Activated CD4-positive, CD25-positive, alpha-beta regulatory T cell (primary cell): ENCODE measurements at places on chromosomes 7 and 10.
A peak's percentile ranks its signal among the peaks of the same experiment; 100 is the strongest.

- no peak for DNase-seq
These were observed 447.6 kb upstream of the NFE2L3 start for GRCh38 chr7:25704413-25704812.

DNA sequence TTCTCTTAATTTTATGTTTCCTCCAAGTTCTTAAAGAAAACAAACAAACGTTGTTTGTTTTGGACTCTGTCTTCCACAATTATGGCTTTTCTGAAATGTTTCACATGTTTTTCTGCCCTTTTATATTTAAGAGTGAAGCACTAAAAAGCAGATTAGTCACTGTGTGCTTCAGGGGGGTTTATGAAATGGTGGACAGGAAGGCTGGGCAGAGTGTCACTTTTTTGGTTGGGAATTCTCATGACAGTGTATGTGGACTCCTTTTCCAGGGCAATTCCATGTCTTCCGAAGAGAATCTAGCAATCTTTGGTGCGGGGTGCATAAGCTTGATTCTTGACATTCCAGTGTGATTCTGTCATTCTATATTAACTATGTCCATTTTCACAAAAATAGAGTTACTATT is 669.4 kb downstream of the PARD3 start:
- no peak for DNase-seq

DNA sequence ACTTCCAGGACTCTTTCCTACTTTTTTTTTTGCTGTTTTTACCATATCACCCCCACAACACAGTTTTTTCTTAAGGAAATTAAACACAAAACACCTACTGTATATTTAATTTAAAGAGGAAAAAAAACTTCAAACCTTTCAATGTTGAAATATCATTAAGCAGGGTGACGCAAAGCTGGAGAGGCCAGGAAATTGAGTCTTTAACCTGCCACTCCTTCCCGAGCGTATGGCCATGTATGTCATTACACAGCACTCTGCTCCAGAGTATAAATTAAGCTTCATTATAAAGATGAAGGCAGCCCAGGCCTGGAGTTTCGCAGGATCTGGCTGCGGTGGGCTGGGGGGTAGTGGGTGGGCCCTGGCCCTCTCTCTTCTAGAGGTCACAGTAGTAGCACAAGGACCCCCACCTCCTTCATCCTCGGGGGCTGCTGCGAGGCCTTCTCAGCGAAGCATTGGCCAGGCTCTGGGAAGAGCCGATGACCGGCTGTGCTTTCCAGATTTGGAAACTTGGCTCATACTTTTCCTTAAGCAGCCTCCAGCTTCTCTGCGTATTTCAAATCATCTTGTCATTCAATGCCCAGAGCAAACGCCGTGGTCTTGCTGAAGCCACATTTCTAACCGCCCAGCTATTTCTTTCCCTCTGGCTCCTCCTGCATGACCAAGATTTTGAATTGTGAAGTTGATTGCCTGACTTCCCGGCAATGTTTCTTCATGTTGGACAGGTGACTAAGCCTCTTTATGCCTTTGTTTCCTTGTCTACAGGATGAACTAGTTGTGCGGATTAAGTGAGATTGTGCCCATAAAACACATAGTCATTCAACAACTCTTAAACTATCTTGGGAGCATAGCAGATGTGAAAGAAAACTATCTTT is 765.1 kb downstream of the SUGCT start:
- DNase-seq = no peak

DNA sequence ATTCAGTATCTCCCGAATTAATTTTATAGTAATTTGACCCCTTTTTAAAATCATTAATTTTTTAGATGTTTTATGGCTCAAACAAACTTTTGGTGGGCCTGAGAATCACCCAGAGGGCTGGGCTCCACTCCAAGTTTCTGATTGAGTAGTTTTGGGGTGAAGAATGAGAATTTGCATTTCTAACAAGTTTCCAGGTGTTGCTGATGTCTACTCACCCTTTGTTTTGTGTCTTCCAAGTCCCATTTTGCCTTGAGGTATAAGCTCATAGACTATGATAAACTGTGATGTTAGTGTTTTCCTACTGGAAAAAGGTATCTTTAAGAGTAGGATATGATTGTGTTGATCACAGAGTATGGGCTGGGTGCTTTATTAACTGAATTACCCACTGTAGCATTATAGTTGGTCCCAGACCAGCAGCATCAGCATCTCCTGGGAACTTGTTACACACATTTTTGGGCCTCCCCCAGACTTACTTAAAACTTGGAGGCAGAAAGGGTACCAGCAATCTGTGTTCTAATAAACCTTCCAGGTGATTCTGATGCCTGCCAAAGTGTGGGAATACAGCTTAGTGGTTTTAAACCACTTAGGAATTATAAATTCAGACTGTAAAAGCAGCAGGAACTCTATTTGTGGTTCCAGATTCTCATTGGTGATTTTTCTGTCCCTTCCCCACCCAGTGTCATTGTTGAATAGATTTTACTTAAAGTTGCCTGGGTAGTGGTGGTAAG is 19.1 kb downstream of the ZNRF2 start:
- DNase-seq = no peak

- no peak for DNase-seq
These were observed 165.9 kb upstream of the VIPR2 start for GRCh38 chr7:159310457-159311171.

GRCh38 chr10:54656643-54657042 is 144.4 kb downstream of the PCDH15 start:
- DNase-seq = no peak

DNA sequence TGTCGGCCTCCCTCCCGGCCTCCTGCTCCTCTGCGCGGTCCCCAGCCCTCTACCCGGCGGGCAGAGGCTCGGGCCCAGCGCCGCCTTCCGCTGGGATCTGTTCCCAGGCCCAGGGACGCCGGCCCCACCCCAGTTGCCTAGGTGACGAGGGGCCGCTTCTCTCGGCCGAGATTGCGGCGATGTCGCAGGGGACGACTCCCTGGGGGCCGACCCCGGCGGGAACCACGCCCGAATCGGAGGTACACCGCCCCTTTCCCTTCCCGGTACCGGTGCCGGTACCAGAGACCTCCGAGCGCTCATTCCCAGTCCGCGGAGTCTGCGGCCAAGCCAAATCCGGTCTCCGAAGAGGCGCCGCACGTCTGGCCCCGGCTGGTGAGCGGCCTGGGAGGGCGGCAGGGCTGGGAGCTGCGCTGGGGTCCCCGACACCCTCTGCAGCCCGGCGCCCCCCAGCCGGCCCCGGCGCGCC is at the start of gene CABCOCO1:
Gene CABCOCO1, plus strand, starts transcription at position 136 of the 466 bp plus-strand sequence. Its CDS starts 44 bp downstream, at position 180.
- DNase-seq = no peak

DNA sequence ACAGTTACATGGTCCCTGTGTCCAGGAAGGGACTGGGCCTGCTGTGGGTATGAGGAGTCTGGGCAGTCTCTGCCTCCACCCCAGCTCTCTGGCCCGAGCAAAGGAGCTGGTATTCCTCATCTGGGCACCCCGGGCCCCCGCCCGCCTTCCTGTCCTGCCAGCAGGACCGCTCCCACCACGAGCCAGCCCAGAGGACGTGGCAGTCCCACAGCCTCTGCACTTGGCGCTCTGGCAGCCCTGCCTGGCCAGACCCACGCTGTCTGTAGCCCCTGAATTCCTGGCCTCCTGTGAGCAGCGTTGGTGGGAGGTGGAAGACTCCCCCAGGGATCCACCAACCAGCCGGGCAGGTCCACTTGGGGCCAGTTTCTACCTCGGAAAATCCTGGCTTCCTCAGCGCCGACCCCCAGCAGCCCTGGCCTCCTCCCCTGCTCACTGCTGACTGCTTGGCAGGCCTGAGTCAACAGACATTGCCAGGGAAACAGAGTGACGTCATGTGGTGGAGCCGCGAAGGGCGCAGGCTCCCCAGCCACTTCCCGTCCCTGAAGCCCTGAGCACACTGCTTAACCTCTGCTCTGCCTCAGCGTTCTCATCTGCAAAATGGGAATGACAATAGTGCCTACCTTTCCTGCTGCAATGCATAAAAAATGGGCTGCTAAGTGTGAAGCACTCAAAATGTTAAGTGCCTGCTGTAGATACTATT is 21.6 kb upstream of the LIMK1 start:
- peak; percentile 27 for DNase-seq

DNA sequence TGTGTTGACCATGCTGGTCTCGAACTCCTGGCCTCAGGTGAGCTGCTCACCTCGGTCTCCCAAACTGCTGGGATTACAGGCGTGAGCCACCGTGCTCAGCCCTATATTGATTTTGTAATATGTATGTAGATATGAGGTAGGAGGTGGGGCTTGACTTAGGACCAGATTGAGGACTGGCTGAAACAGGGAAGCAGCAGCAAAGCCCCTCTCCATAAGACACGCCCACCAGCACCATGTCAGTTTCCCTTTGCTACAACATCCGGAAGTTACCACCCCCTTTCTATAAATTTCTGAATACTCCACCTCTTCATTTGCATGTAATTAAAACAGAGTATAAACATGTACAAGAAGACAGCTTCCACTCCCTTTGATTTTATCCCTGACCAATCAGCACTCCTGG is 47.9 kb upstream of the MYL10 start:
- DNase-seq = no peak

GRCh38 chr10:47206449-47207280 is 93.3 kb upstream of the GDF10 start:
- DNase-seq = no peak

- DNase-seq = no peak
These were observed 20.5 kb upstream of the CEP41 start for GRCh38 chr7:130461272-130461671.

DNA sequence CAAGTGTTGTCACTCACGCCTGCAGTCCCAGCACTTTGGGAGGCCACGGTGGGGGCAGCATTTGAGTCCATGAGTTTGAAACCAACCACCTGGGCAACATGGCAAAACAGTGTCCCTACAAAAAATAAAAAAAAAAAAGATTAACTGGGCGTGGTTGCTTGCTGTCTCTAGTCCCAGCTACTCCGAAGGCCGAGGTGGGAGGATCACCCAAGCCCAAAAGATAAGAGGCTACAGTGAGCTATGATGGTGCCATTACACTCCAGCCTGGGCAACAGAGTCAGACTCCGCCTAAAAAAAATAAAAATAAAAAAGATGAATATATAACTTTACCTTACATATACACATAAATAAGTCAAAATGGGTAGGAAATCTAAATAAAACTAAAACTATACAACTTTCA is 2.5 kb upstream of the LMOD2 start:
- no peak for DNase-seq

GRCh38 chr10:31770307-31770902 is 158.2 kb downstream of the ARHGAP12 start:
- DNase-seq = peak; percentile 28

DNA sequence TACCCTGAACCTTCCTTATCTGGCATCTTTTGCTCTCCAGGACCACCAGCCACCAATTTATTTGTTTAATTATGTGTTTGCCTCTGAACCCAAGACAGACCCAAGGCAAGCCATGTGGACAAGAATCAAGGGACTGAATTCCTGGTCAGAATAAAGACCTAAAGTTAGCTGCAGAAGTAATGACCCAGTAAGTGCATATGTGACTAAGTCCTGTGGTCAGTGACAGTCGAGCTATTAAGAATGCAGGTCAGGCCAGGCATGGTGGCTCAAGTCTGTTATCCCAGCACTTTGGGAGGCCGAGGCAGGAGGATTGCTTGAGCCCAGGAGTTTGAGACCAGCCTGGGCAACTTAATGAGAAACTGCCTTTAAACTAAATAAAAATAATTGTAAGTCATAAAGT is 139.4 kb downstream of the CCDC71L start:
- no peak for DNase-seq

GRCh38 chr10:67629461-67629971 is 66.5 kb downstream of the CTNNA3 start:
- no peak for DNase-seq

GRCh38 chr7:157526913-157527634 is 190.3 kb downstream of the DNAJB6 start:
- DNase-seq = no peak

GRCh38 chr7:42345478-42346299 is 108.7 kb upstream of the GLI3 start:
- DNase-seq = no peak

GRCh38 chr10:58544135-58544534 is 31.5 kb downstream of the BICC1 start:
- DNase-seq = no peak

GRCh38 chr10:5413012-5413938 is 918 bp downstream of the NET1 start:
- DNase-seq = no peak
